ENCODE measurements at places on chromosomes 3 and 15. TPM values are rescaled to one million over a fixed set of nuclear protein-coding genes. Genes with fewer than 3 reads are reported as not detected.

GABPB1 gene
- total RNA-seq: 16.0 TPM

FEZF2 gene
- total RNA-seq: not detected

DNA sequence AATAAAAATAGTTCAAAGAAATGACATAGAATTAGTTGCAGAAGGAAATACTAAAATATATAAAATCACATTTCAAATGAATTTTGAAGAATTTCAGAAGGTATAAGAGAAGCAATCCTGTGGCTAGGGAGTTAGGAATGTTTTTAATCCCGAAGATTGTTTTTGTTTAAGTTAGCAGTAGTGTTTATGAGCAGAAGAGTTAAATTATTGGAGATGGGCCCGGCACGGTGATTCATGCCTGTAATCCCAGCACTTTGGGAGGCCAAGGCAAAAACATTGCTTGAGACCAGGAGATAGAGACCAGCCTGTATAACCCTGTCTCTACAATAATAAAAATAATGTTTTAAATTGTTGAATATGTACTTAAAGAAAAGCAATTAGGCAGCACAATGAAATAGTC lies 432.5 kb downstream of the MFSD1 start:
- DNase-seq: no peak

DNA sequence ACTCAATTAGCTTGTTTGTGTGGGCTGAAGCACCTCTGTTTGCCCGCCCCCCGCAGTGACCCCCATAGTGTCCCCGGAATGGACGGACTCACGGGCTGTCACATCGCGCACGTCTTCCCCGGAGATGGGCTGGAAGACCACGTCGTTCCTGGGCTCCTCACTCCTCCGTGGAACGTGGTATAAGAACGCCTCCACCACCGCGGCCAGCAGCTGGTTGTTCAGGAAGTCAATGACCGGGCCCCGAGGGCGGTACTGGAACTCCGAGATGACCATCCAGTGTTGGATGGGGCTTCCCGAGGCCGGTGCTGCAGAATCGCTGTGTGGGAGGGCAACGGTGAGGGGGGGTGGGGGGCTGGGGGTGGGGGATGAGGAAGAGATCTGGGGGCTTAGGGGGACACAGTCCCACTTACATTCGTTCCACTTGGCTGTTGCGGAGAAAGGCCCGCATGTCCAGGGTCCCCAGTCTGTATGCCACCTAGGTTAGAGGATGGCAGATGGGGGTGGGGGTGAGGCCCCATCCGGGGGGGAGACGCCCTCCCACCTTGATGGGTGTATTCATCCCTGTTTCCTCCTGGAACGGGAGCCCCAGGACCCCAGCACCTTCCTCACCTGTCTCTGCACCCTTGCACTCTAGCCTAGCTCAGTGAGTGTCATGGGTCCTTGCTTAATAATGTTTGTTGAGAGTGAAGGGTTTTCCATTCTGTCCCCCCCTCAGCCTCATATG lies 30.2 kb downstream of the MUC20 start:
- DNase-seq: no peak

CELSR3 gene
- 1.7 TPM for total RNA-seq

DNA sequence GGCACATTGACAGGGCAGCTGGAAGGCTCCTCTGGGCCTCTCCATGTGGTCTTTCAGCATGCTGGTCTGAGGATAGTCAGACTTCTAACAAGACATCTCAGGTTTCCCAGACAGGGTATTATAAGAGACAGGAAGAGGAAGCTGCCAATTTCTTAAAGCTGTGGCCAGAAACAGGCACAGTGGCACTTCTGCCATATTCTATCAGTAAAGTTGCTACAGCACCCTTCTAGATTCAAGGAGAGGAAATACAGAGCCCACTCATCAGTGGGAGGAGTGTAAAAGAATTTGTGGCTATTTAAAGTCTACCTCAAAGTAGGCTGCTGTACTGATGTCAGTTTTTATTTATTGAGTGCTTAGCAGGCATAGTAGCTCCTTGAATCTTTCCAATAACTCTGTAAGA lies 55.5 kb downstream of the BTD start:
- DNase-seq: no peak

- no peak for DNase-seq
These were observed 126.8 kb downstream of the KCNAB1 start for GRCh38 chr3:156246961-156247725.

- no peak for DNase-seq
These were observed 10.2 kb upstream of the APBA2 start for GRCh38 chr15:28875461-28876000.

MUC13 gene
- total RNA-seq: 0.51 TPM

NMD3 gene
- 54.9 TPM for total RNA-seq

SLC2A2 gene
- total RNA-seq: 0.10 TPM

- DNase-seq: no peak
These were observed 202.2 kb upstream of the CMC1 start for GRCh38 chr3:28039234-28039633.

DNA sequence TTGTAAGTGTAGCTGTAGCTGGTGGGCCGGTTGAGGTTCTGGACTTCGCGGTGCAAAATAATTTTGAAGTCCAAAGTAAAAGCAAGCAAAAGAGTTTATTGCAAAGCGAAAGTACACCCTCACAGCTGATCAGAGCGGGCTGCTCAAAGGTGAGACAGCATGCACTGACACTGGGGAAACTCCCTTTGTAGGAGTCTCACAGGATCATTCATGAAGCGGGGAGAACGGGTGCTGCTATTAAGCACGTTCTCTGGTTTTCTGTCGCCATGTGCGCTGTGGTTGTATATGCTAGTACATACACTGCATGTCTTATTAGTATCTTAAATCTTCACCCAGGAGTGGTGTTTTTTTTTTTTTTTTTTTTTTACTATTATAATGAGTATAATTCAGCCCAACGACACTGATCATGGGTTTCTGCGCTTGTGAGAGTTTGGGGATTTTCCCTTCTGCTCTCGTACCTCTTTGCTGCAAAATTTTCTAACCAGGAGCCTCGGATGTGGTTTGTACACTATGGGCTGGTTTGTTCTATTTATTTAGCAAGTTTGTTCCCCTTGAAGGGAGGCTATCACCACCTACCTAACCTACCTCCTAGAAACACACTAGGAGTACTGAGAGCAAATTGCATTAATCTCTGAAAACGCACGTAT lies 1.4 kb upstream of the AP4E1 start:
- no peak for DNase-seq

CGNL1 gene
- 26.1 TPM for total RNA-seq

DNA sequence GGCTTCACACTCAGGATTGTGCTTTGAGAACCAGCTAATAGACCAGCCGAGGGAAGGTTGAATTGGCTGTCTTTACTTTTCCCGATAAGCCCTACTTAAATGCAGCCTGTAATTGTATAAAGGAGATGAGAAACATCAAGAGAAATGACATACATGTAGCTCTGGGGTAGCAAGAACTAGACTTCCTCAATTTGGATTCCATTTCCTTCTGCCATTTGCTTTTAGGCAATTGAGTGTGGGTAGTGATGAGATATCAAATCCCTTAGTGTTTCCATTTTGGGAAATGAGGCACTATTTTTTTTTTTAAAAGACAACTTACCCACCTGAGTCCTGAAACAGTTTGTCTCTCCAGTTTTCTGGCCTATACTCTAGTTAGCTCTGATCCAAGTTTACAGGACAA lies 2.2 kb downstream of the INAFM2 start:
- no peak for DNase-seq
